ENCODE measurements at places on chromosomes 1 and 21. TPM values are rescaled to one million over a fixed set of nuclear protein-coding genes. Genes with fewer than 3 reads are reported as not detected.

GJA8 gene
- 0.31 TPM for polyA plus RNA-seq

DHCR24 gene
- 79.2 TPM for polyA plus RNA-seq

DMRTA2 gene
- polyA plus RNA-seq = not detected

TNFRSF4 gene
- polyA plus RNA-seq = 1.6 TPM

MPZL1 gene
- 139 TPM for polyA plus RNA-seq

CRYAA gene
- not detected for polyA plus RNA-seq

ARHGAP29 gene
- 69.0 TPM for polyA plus RNA-seq

ADORA1 gene
- 6.1 TPM for polyA plus RNA-seq

ABCD3 gene
- polyA plus RNA-seq = 70.7 TPM

OR2G6 gene
- polyA plus RNA-seq = 0.03 TPM

KIAA1614 gene
- polyA plus RNA-seq = 8.1 TPM

LCE1E gene
- not detected for polyA plus RNA-seq

ZNF683 gene
- not detected for polyA plus RNA-seq

PROX1 gene
- polyA plus RNA-seq = 6.8 TPM

ZBED6 gene
- polyA plus RNA-seq = 16.5 TPM

MAN1C1 gene
- polyA plus RNA-seq = 18.5 TPM

OR2L3 gene
- not detected for polyA plus RNA-seq

DCST1 gene
- 0.19 TPM for polyA plus RNA-seq

TBX15 gene
- polyA plus RNA-seq = 0.14 TPM

OXCT2 gene
- 0.22 TPM for polyA plus RNA-seq

PGLYRP4 gene
- polyA plus RNA-seq = not detected

JAM2 gene
- polyA plus RNA-seq = 12.7 TPM

PLD5 gene
- polyA plus RNA-seq = 1.8 TPM

OR2M3 gene
- polyA plus RNA-seq = 0.03 TPM

TMEM61 gene
- polyA plus RNA-seq = 1.6 TPM

AIM2 gene
- 0.11 TPM for polyA plus RNA-seq

DENND2C gene
- polyA plus RNA-seq = 4.8 TPM

SPRR3 gene
- polyA plus RNA-seq = not detected

GJA4 gene
- polyA plus RNA-seq = 18.5 TPM

B3GALT5 gene
- 1.4 TPM for polyA plus RNA-seq

MMP23B gene
- 38.6 TPM for polyA plus RNA-seq

LCE1C gene
- polyA plus RNA-seq = not detected

AADACL3 gene
- not detected for polyA plus RNA-seq

DCDC2B gene
- polyA plus RNA-seq = 0.67 TPM

LAMB3 gene
- polyA plus RNA-seq = 1.8 TPM

AVPR1B gene
- polyA plus RNA-seq = 1.1 TPM

DNASE2B gene
- not detected for polyA plus RNA-seq

CASZ1 gene
- polyA plus RNA-seq = 17.4 TPM

FCRL6 gene
- 0.58 TPM for polyA plus RNA-seq

PRKCZ gene
- 34.7 TPM for polyA plus RNA-seq

NR5A2 gene
- polyA plus RNA-seq = 2.9 TPM

TSSK3 gene
- 3.9 TPM for polyA plus RNA-seq

LRRC71 gene
- 0.66 TPM for polyA plus RNA-seq

CRP gene
- not detected for polyA plus RNA-seq

C1orf94 gene
- not detected for polyA plus RNA-seq

MTARC1 gene
- polyA plus RNA-seq = 19.9 TPM

MROH7 gene
- polyA plus RNA-seq = 6.5 TPM

RAB4A gene
- polyA plus RNA-seq = 55.2 TPM
